ENCODE measurements at places on chromosomes 12 and 14. TPM values are rescaled to one million over a fixed set of nuclear protein-coding genes. Genes with fewer than 3 reads are reported as not detected.

DNA sequence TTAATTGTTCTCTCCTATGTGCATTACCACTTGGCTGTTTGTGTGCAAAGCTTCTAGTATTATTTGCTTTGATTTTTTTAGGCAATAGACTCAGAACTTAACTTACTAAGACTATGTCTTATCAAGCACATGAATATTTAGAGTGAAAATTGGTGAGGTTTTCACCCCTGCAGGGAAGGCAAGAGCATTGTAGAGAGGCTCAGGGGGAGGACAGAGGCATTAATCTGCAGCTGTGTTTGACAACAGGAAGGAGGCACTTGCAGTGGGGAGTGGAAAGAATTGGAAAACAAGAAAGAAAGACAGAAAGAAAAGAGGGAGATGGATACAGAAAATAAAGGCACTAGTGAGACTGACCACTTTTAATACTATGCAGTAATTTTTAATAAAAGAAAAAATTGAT is 431.6 kb downstream of the PDZRN4 start:
- H3K27me3 ChIP-seq, result no peaks in the 10 kb centered on the region
- no peak overlapping the region for H3K27ac ChIP-seq
- no peak for DNase-seq
- H3K4me3 ChIP-seq, result no peak overlapping the region
- no peaks in the 10 kb centered on the region for H3K36me3 ChIP-seq
- H3K4me1 ChIP-seq, result no peaks in the 10 kb centered on the region

GRCh38 chr12:22733756-22734155 is 108.8 kb downstream of the ETNK1 start:
- no peak overlapping the region for H3K27ac ChIP-seq
- H3K36me3 ChIP-seq, result no peaks in the 10 kb centered on the region
- H3K4me3 ChIP-seq, result no peak overlapping the region
- no peaks in the 10 kb centered on the region for H3K27me3 ChIP-seq
- no peak for DNase-seq

GRCh38 chr14:88386256-88386794 is 868 bp downstream of the SPATA7 start:
- H3K27me3 ChIP-seq, result no peaks in the 10 kb centered on the region
- peak overlapping the region; percentile 53 for H3K4me3 ChIP-seq
- H3K4me1 ChIP-seq, result peaks cover 2% of the 10 kb centered on the region

DNA sequence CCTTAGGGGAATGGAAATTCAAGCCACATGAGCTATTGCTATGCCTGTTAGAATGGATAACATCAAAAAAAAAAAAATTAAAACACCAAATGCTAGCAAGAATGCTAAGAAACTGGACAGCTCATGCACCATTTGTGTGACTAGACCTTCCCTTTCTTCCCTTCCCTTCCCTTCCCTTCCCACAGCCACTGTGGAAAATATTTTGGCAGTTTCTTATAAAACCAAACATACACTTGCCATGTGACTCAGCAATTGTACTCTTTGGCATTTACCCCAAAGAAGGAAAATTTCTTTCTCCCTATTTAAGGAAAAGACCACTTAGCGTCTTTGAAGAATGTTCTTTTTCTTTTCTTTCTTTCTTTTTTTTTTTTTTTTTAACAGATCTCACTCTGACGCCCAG is 49.1 kb upstream of the FKBP4 start:
- no peaks in the 10 kb centered on the region for H3K4me1 ChIP-seq
- no peaks in the 10 kb centered on the region for H3K27me3 ChIP-seq
- no peak for DNase-seq
- H3K36me3 ChIP-seq, result no peaks in the 10 kb centered on the region

GRCh38 chr12:77855548-77855947 is 24.9 kb downstream of the NAV3 start:
- no peaks in the 10 kb centered on the region for H3K36me3 ChIP-seq
- no peak overlapping the region for H3K27ac ChIP-seq
- H3K27me3 ChIP-seq, result no peaks in the 10 kb centered on the region
- no peak overlapping the region for H3K4me3 ChIP-seq

- no peaks in the 10 kb centered on the region for H3K27me3 ChIP-seq
- H3K4me1 ChIP-seq, result peaks cover 2% of the 10 kb centered on the region
These were observed 93.6 kb downstream of the SLC24A4 start for GRCh38 chr14:92416544-92416943.

DNA sequence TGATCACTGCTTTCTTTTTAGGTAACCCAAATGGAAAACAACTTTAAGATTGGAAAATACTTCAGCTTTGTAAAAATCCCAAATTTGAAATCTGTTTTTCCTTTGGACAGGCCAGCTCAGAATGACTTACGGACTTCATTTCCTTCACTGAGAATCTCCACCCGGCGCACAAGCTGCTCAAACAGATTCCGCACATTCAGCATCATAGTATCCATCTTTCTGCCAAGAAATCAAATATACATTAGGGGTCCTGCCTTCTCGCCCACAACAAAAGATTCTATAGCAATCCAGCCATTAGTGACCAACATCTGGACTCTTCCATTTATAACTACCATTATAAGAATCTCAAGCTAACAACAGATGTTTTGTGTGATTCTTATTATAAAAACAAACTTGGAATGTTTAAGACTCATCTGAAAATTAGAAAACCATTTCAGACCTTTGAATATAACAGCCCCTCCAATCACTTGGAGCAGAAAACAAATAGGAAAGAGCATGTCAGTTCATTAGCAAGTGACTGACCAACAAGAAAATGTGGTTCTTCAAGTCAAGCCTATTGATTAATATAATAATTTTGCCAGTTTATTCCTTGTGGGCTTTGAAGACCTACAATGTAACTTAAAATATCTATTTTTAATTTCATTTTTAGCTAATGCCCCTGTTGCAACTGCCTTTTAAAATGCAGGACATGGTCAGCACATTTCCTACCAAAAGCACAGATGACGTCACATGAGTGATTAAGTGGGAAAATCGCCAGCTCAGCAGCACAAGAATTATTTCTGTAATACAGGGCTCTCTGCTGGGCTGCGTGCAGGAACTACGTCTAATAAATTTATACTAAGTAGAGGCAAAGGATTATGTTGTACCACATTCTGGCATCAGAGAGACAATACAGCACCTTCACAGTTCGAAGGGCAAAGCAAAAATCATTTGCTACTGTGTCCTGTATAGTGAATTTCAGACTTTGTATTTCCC is 8.5 kb downstream of the RACGAP1 start:
- no peaks in the 10 kb centered on the region for H3K36me3 ChIP-seq
- H3K4me3 ChIP-seq, result no peak overlapping the region
- no peaks in the 10 kb centered on the region for H3K27me3 ChIP-seq
- H3K27ac ChIP-seq, result no peak overlapping the region

- no peak overlapping the region for H3K4me3 ChIP-seq
- no peaks in the 10 kb centered on the region for H3K36me3 ChIP-seq
- DNase-seq, result no peak
- no peaks in the 10 kb centered on the region for H3K27me3 ChIP-seq
- no peak overlapping the region for H3K27ac ChIP-seq
These were observed 6.9 kb downstream of the LMO3 start for GRCh38 chr12:16599081-16599480.

DNA sequence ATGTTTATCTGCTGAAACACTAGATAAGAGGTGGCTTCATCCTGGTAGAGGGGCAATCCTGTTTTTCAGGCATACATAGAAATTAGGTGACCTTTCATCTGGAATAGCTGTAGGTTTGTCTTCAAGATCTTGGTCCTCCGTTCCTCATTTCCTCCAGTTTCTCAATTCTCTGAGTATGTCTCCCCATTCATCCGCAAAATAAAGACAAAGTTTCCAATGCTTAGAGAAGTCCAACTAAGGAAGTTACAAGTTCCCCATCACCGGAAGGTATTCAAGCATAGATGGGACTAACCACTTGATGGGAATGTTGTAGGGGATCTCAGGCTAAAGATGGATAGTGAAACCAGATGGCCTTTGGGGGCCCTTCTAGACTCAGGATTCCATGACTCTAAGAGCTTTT is 34.3 kb downstream of the ERG28 start:
- no peaks in the 10 kb centered on the region for H3K36me3 ChIP-seq
- H3K4me1 ChIP-seq, result no peaks in the 10 kb centered on the region
- H3K4me3 ChIP-seq, result no peak overlapping the region
- H3K27me3 ChIP-seq, result no peaks in the 10 kb centered on the region
- DNase-seq, result no peak

- H3K4me3 ChIP-seq, result no peak overlapping the region
- H3K27ac ChIP-seq, result no peak overlapping the region
- H3K36me3 ChIP-seq, result no peaks in the 10 kb centered on the region
These were observed 28.3 kb downstream of the SLC5A8 start for GRCh38 chr12:101181776-101182175.

GRCh38 chr14:105466531-105467248 is 7.9 kb upstream of the CRIP2 start:
- H3K36me3 ChIP-seq, result no peaks in the 10 kb centered on the region
- no peak overlapping the region for H3K4me3 ChIP-seq
- no peak for DNase-seq
- H3K4me1 ChIP-seq, result no peaks in the 10 kb centered on the region

- no peaks in the 10 kb centered on the region for H3K27me3 ChIP-seq
- no peaks in the 10 kb centered on the region for H3K4me1 ChIP-seq
- DNase-seq, result no peak
- H3K36me3 ChIP-seq, result no peaks in the 10 kb centered on the region
- no peak overlapping the region for H3K27ac ChIP-seq
- H3K4me3 ChIP-seq, result no peak overlapping the region
These were observed 16.9 kb downstream of the BEST3 start for GRCh38 chr12:69682110-69682755.

GRCh38 chr14:70254476-70254961 is 65.8 kb upstream of the SLC8A3 start:
- DNase-seq, result peak; percentile 8
- H3K27ac ChIP-seq, result no peak overlapping the region
- no peaks in the 10 kb centered on the region for H3K4me1 ChIP-seq
- H3K27me3 ChIP-seq, result no peaks in the 10 kb centered on the region
- H3K36me3 ChIP-seq, result no peaks in the 10 kb centered on the region
- H3K4me3 ChIP-seq, result no peak overlapping the region

- H3K27ac ChIP-seq, result no peak overlapping the region
- no peak for DNase-seq
- H3K4me1 ChIP-seq, result no peaks in the 10 kb centered on the region
- no peaks in the 10 kb centered on the region for H3K36me3 ChIP-seq
- no peaks in the 10 kb centered on the region for H3K27me3 ChIP-seq
- H3K4me3 ChIP-seq, result no peak overlapping the region
These were observed 54.4 kb upstream of the C12orf50 start for GRCh38 chr12:88083634-88084033.

DNA sequence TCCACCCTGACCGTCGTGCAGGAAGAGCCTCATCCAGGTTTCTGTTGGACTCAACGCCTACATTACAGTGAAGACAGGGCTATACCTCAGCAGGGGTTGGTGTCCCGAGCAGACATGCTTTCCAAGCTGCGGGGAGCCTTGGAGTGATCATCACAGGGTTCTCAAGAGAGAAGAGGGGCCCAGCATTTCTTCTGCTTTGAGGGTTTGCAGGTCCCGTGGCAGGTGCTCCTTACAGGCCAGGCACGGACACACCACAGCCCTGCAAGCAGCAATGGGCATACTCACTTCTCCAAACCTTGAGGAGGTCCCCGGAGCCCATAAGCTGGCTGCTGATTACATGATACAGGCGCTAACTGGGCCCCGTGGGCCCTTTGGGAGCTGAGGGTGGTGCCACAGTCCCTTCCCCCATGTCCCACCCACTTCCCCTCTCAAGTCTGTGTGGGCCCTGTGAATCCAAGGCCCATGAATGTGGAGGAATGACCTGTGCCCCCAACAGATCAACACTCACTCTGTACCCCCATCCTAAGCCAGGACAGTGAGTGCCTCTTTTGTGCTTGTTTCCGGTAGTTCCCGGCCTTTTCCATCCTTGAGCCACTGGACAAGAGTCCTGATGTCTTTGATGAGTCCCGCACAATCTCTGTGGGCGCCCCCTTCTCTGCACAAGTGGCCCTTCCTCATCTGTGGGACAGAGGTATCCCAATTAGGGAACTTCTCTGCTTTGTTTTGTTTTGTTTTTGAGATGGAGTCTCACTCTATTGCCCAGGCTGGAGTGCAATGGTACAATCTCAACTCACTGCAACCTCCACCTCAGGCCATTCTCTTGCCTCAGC is 1.1 kb downstream of the AQP2 start:
- H3K4me1 ChIP-seq, result no peaks in the 10 kb centered on the region
- H3K4me3 ChIP-seq, result no peak overlapping the region
- no peak overlapping the region for H3K27ac ChIP-seq
- DNase-seq, result no peak
- H3K36me3 ChIP-seq, result no peaks in the 10 kb centered on the region

GRCh38 chr12:3107071-3107583 is 29.9 kb downstream of the TSPAN9 start:
- H3K27me3 ChIP-seq, result no peaks in the 10 kb centered on the region
- H3K4me1 ChIP-seq, result peaks cover 19% of the 10 kb centered on the region
- H3K27ac ChIP-seq, result peak overlapping the region; percentile 51
- DNase-seq, result peak; percentile 75
- peak overlapping the region; percentile 5 for H3K4me3 ChIP-seq

GRCh38 chr12:100674036-100674888 is 100.8 kb downstream of the GAS2L3 start:
- H3K4me3 ChIP-seq, result no peak overlapping the region
- no peak for DNase-seq
- H3K36me3 ChIP-seq, result no peaks in the 10 kb centered on the region
- no peak overlapping the region for H3K27ac ChIP-seq
- no peaks in the 10 kb centered on the region for H3K4me1 ChIP-seq

DNA sequence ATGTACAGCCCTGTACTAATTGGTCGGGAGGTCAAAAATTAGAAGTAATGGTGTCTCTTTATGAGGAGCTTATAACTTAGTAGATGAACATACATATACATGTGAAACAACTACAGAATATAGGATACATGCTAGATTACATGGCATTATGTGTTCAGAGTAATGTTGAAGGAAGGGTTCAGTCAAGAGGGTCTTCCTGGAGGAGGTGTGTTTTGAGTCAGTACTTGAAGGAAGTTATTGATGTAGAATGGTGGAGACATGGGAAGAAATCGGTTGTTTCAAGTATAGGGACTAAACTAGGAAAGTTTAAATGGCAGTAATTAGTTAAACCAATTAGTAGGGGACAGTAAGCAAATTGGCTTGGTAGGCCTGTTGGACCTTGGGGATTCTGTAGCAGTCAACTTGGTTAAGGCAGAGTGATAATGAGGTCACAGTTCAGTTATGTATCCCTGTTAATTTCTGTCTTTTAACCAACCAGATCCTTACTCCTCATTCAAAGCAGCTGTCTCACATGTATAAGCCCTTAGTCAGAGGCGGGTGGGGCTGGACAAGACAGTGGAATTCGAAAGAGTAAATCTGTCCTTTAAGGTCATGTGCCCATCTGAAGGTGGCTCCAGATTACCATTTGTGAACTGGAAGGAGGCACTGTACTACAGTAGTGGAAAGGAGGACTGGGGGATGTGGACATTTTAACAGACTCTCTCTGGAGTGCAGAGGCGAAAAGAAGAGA is 3.5 kb upstream of the ANKRD52 start:
- no peak overlapping the region for H3K4me3 ChIP-seq
- no peaks in the 10 kb centered on the region for H3K36me3 ChIP-seq
- no peaks in the 10 kb centered on the region for H3K27me3 ChIP-seq
- H3K27ac ChIP-seq, result no peak overlapping the region
- DNase-seq, result no peak

TSHR gene
- polyA plus RNA-seq, result not detected

SERPINA1 gene
- polyA plus RNA-seq, result 25.7 TPM

DDHD1 gene
- polyA plus RNA-seq, result 4.6 TPM

MUCL1 gene
- polyA plus RNA-seq, result 0.58 TPM

DDIT3 gene
- 34.9 TPM for polyA plus RNA-seq

ARHGEF25 gene
- 47.4 TPM for polyA plus RNA-seq

NPAS3 gene
- polyA plus RNA-seq, result 2.8 TPM

TRIM9 gene
- polyA plus RNA-seq, result 0.40 TPM
